ENCODE measurements at places on chromosomes 2 and 18. TPM values are rescaled to one million over a fixed set of nuclear protein-coding genes. Genes with fewer than 3 reads are reported as not detected.
A peak's percentile ranks its signal among the peaks of the same experiment; 100 is the strongest.

DNA sequence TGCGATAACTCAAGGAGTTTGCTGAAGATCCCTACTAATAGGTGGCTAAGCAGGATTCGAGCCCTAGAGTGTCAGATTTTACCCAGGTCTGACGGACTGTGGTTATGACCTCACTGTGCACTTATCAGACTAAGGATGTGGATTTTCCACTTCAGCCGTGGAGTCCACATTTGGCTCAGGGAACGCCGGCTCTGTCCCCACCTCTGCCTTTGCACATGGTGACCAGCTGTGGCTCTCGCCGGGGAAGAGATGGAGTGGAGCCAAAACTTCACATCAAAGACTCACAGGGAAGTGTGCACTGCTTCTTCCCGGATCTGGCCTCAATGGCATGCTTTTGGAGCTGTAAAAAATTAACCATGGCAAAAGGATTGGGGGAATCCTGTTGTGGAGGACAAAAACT, 249.3 kb upstream of the APCDD1 start:
- no peak for DNase-seq

The EML6 gene
- total RNA-seq, result 338 TPM

DNA sequence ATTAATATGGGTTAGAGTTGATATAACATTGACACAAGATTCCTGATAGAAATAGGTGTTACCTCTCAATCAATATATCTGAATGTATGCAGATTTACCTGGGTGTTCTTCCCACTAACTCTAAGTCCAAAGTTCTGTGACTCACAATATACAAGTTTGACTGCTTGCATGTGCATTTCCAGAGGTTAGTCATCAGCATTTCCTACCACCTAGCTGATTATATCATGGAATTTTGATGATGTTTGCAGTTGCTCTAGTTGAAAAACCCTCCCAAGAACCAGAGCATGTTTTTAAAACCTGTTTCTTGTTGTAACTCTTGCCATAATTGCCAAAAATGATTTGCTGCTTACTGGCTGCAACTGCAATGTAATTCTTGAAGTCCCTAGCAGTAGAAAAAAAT, 15.0 kb upstream of the DSG1 start:
- no peak for DNase-seq

DNA sequence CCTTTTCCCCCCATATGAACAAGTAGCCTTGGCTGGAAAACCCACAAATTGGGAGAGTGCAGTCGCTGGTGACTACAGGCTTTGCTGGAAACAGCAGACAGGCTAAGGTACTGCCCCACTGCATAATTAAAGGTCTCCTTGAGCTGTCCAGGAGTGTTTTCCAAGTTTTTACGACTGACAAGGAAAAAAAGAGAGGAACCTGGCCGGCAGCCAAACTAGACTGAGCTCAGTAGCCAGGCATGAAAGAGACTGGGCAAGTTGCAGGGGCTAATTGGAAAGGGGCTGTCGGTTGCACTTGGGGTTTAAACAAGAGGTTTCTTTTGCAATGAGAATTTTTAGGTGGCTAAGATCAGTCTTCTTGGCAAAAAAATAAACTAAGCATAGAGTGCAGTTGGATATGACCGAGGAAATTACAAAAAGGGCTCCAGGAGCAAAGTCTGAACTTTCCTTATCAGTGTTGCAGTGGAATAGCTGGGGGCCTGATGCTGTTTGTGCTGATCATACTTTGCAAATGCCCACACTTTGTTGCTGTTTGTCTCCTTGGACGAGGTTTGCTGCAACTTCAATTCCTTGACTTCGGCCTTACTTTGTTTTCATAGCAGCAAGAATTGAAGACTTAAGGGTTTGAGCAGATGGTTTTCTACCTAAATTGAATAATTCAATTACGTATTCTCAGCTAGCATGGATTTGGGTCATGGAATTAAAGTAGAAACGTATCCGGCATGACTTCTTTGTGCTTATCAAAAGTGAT, 2.1 kb downstream of the GULP1 start:
- DNase-seq, result no peak

GRCh38 chr2:75896779-75897366, 186.2 kb upstream of the GCFC2 start:
- peak; percentile 42 for DNase-seq

- no peak for DNase-seq
Observed at GRCh38 chr2:45289997-45290709, 280.9 kb upstream of the SIX2 start.

The RGPD3 gene
- total RNA-seq, result not detected

- no peak for DNase-seq
Observed at GRCh38 chr2:85953476-85953875, 64.7 kb upstream of the ST3GAL5 start.

DNA sequence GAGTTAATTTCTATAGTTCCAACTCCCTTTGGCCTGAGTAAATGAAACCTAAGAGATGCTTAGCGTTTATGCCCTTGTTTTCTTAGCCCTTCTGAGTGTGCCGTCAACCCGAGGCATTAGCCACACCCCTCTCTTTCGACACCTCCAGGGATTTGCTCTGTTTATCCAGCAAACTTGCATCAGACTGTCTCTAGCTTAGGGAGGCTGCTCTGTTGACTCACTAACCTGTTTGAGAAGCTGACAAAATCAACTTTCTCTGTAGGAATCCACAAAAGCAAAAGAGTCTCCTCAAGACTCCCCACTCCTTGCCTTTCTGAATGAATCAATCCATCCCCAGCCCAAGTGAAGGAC, 317.6 kb downstream of the TNS1 start:
- no peak for DNase-seq

The SERPINB3 gene
- not detected for total RNA-seq

The SMYD1 gene
- not detected for total RNA-seq

The RIT2 gene
- total RNA-seq, result not detected

DNA sequence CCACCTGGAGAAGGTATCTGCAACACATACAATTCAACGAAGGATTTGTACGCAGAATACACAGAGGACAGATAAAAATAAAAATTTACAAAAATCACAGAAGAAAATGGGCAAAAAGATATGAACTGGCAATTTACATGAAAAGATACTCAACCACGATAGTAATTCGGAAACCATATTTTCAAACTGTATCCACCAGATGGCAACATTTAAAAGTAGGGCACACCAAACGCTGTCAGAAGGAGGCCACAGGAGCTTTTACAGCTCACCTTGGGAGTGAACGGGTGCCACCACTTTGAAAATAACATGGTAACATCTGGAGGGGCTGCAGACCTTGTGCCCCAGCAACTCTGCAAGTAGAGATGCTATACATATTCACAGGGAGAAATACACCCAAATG, 9.8 kb downstream of the KIF1A start:
- no peak for DNase-seq
